GM13976 (cell line): ENCODE measurements at places on chromosomes 16 and 17.

DNA sequence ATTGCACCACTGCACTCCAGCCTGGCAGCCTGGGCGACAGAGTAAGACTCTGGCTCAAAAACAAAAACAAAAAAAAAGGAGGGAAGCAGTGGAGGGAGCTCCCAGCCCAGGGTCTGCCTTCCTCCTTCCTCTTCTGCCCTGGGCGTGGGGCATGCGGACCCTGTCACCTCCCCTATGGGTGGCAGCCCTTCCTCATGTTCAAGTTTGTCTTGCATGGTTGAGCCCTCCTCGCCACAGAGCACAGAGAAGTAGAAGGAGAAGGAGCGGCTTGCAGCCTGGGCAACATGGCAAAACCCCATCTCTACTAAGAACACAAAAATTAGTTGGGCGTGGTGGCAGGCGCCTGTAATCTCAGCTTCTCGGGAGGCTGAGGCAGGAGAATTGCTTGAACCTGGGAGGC, 21.4 kb upstream of the TIMP2 start:
- no peak for DNase-seq

DNA sequence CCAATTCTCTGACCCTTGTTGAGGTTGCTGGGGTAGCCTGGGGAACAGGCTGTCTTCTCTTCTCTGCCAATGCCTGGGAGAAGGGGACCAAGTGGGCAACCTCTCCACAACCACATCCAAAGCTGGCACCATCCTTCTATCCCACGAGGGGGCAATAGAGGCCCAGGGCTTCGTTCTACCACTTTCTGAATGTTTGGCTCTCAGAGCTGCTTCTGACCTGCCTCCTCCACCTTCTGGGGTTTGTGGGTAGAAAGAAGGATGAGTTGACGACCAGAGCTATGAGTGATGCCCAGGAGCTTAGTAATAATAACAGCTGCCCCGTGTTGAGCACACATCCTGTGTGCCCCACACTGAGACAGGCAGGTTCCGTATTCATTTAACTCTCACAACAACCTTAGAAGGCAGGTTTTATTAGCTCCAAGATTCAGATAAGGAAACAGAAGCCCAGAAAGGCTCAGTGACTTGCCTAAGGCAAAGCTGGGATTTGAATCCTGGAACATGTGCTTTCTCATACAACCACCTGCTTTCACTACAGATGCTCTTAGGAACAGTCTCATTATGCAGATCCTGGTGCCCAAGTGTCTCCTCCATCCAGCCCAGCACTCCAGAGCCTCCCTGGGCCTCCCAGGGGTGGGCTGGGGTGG, 11.1 kb downstream of the TSPOAP1 start:
- DNase-seq = peak; percentile 81

GRCh38 chr16:55976815-55977214, 101.6 kb upstream of the CES5A start:
- no peak for DNase-seq

GRCh38 chr17:82228278-82228841, 482 bp upstream of the SLC16A3 start:
- DNase-seq = peak; percentile 84

- no peak for DNase-seq
Measured at GRCh38 chr16:65919145-65919985, 447.1 kb upstream of the CDH5 start.

DNA sequence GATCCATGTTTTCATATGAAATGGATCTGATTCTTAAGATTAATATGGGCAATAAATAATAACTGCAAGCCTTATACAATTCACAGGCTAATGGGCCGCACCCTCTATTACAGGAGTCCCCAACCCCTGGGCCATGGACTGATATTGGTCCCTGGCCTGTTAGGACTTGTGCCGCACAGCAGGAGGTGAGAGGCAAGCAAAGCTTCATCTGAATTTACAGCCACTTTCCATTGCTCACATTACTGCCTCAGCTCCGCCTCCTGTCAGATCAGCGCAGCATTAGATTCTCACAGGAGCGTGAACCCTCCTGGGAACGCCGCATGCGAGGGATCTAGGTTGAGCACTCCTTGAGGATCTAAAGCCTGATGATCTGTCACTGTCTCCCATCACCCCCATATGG, 26.8 kb downstream of the METTL16 start:
- no peak for DNase-seq
